ENCODE measurements at places on chromosomes 16 and 17. TPM values are rescaled to one million over a fixed set of nuclear protein-coding genes. Genes with fewer than 3 reads are reported as not detected.

Gene CCDC200
- not detected for polyA plus RNA-seq

Gene KRTAP2-1
- polyA plus RNA-seq = not detected

Gene LPCAT2
- 10.5 TPM for polyA plus RNA-seq

Gene CAVIN1
- 390 TPM for polyA plus RNA-seq

Gene ZP2
- not detected for polyA plus RNA-seq

Gene FKBP10
- polyA plus RNA-seq = 487 TPM

Gene TP53TG3F
- not detected for polyA plus RNA-seq

Gene SLC6A4
- 0.02 TPM for polyA plus RNA-seq

Gene CACNG4
- polyA plus RNA-seq = 0.25 TPM

Gene GJC1
- 20.6 TPM for polyA plus RNA-seq

Gene GPRC5C
- not detected for polyA plus RNA-seq

Gene ZNF423
- polyA plus RNA-seq = 0.06 TPM

Gene ADAD2
- polyA plus RNA-seq = not detected

Gene NOG
- polyA plus RNA-seq = 0.64 TPM

Gene NHLRC4
- polyA plus RNA-seq = 0.45 TPM

Gene TNRC6A
- 76.2 TPM for polyA plus RNA-seq

Gene SDR42E2
- polyA plus RNA-seq = not detected

Gene HOXB8
- 0.87 TPM for polyA plus RNA-seq

Gene PDK2
- 81.7 TPM for polyA plus RNA-seq

Gene GRB7
- polyA plus RNA-seq = 0.05 TPM

Gene MKS1
- 14.4 TPM for polyA plus RNA-seq

Gene OR2C1
- polyA plus RNA-seq = 0.09 TPM

Gene ITFG1
- 125 TPM for polyA plus RNA-seq

Gene CIBAR2
- polyA plus RNA-seq = 0.31 TPM

Gene GPR139
- polyA plus RNA-seq = not detected

Gene NPTX1
- 6.4 TPM for polyA plus RNA-seq

Gene CCL7
- polyA plus RNA-seq = 0.50 TPM

Gene HCRT
- polyA plus RNA-seq = not detected

Gene CDK5R1
- polyA plus RNA-seq = 0.32 TPM

Gene KCNG4
- not detected for polyA plus RNA-seq

Gene GDPD3
- 1.2 TPM for polyA plus RNA-seq

Gene EVPLL
- not detected for polyA plus RNA-seq

Gene SLC12A3
- polyA plus RNA-seq = not detected

Gene KRT32
- polyA plus RNA-seq = 0.14 TPM

Gene CDC42EP4
- polyA plus RNA-seq = 23.1 TPM

Gene ASPHD1
- polyA plus RNA-seq = 3.5 TPM

Gene MEIOC
- 0.36 TPM for polyA plus RNA-seq

Gene TVP23A
- not detected for polyA plus RNA-seq

Gene TEX14
- 0.02 TPM for polyA plus RNA-seq

Gene GPR179
- polyA plus RNA-seq = not detected

Gene CCL5
- not detected for polyA plus RNA-seq

Gene TP53TG3
- not detected for polyA plus RNA-seq

Gene ZNF624
- 1.7 TPM for polyA plus RNA-seq

Gene CDC6
- 9.1 TPM for polyA plus RNA-seq

Gene OR4D1
- polyA plus RNA-seq = not detected

Gene CRYM
- 0.12 TPM for polyA plus RNA-seq

Gene SLFN11
- 53.3 TPM for polyA plus RNA-seq

Measured in AG04450 (cell line).